Activated CD4-positive, alpha-beta memory T cell treated with anti-CD3 and anti-CD28 coated beads, Interleukin-2, amount 10 ng/mL, durations not matched to agents 7 days and 5 days (primary cell): ENCODE measurements at places on chromosomes 5 and 9. TPM values are rescaled to one million over a fixed set of nuclear protein-coding genes. Genes with fewer than 3 reads are reported as not detected.
A peak's percentile ranks its signal among the peaks of the same experiment; 100 is the strongest.

DNA sequence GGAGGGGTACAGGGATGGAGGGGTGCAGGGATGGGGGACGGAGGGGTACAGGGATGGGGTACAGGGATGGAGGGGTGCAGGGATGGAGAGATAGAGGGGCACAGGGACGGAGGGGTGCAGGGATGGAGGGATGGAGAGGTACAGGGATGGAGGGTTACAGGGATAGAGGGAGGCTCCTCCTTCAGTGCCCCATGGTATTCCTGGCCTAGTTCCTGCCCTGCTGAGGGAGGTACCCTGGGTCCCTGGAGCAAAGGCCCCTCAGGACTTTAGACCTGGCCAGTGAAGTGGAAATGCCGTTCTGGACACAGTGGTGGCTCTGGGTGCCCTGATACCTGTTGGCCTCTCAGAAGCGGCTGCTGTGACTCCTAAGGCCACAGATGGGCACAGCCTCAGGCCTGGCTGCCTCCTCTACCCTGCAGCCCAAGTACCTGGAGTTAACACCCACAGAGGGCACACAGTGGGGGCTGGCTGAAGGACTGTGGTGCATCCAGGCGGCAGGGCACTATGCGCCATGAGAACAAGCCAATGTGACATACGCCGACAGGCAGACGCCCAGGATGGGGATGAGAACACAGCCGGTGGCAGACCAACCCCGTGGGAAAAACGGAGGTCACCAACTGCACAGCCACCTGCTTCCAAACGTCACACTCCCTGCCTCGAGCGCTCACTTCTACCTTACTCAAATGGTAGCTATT lies 8.4 kb downstream of the PTGES2 start:
- no peak for DNase-seq

GRCh38 chr9:85302938-85303756 lies 438.6 kb downstream of the AGTPBP1 start:
- DNase-seq, result no peak

- no peak for DNase-seq
These were observed 20.1 kb downstream of the DOCK2 start for GRCh38 chr5:169657127-169657526.

DNA sequence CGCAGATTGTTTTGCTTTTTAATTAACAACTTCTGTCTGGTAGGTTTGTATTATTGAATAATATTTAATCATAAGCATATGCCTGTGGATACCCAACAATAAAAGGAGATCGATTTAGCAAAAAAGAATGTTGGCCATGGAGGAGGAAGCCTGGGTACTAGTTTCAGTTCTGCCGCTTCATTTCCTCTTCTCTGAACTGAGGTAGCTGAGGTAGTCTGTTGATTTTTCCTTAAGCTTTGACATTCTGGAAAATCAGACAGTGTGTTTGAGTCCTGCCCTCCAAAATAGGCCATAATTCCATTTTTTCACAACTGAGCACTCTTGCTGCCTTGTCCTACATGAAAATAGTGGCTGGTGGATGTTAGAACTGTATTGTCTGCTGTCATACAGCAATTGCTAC lies 6.0 kb upstream of the GPR21 start:
- DNase-seq, result no peak

- no peak for DNase-seq
These were observed 44.8 kb downstream of the LURAP1L start for GRCh38 chr9:12819436-12820185.

GRCh38 chr5:129656952-129657351 lies 90.9 kb upstream of the MINAR2 start:
- DNase-seq, result no peak

DNA sequence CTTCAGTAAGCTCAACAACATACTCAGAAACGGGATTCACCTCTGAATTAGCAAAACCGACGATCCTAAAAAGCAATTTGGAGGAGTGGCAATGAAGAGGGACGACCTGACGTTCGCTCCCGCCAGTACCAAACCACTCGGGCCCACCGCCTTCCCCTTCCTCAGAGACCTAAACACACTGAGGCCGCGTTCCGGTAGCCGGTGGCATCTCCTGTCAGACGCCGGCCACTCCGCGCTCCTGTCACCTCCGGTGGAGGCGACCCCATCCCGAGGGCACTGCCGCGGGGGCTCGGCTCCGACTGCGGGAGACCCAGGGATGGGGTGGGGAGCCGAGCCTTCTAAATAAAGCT lies 617 bp downstream of the PPP6C start:
- peak; percentile 45 for DNase-seq

The SAXO1 gene
- not detected for total RNA-seq

The SHOC1 gene
- total RNA-seq, result not detected

The PCDHB14 gene
- total RNA-seq, result not detected

The RGS14 gene
- 103 TPM for total RNA-seq
